ENCODE measurements at places on chromosomes 16 and 17.
A peak's percentile ranks its signal among the peaks of the same experiment; 100 is the strongest.

GRCh38 chr17:80569924-80570323, 25.3 kb downstream of the RPTOR start:
- DNase-seq, result no peak

- no peak for DNase-seq
Measured at GRCh38 chr17:82351254-82351712, 7.8 kb upstream of the TEX19 start.

DNA sequence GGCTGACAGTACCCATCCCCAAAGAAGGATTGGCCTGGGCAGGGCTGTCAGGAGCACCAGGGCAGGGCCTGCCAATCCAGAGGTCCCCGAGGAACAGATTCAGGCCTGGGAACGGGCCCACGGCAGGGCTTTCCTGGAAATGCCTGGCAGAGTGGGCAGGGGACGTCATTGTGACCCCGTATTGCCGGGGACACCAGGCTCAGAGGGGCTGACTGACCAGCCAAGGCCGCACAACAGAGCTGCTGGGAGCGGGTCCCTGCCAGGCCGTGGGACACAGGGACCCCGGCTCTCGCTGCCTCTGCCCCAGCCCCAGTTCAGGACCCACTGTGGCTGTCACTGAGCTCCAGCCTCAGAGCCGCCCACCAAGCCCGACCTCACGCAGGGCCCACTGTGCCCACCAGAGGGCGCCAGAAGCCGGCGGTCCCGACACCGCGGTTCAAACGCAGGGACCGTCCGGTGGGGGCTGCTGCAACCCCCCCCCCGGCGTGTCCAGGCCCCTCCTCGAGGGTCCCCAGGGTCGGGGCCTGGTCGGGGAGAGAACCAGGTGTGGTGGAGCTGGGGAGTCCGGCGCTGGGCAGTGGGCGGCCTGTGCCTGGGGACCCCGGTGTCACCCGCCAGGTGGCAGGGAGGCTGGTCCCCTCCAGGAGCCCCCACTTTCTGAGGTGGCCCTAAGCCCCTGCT, 15.2 kb upstream of the SSTR5 start:
- DNase-seq, result peak; percentile 76

DNA sequence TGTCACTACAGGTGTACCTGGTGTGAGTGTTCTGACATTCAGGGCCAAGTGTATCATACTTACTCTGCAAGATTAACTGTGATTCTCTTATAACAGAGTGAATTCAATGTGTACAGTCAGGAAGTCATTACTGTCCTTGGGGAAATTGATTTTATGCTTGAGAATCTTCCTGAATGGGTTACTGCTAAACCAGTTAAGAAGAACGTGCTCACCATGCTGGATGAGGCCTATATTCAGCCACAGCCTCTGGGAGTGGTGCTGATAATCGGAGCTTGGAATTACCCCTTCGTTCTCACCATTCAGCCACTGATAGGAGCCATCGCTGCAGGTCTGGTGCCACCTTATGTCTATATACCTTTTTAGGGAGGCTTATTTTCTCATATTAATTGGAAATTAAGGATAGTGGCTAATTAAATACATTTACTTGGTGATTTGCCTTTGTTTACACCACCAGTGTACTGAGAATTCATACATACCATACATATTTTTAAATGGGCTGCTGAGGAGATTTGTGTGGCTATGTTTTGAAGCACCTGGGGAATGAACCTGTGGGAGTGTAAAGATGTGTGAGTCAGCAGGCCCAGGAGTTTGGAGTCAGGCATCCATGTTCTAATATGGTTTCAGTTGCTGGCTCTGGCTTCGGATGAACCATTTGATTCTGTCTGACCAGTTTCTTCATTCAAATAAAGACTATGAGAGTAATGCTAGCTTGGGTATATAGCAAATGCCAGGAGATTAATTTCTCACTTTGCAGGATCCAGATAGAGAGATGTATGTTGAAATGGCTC, 3.1 kb downstream of the ALDH3A2 start:
- no peak for DNase-seq

- no peak for DNase-seq
Measured at GRCh38 chr17:21029515-21029914, 13.3 kb downstream of the USP22 start.

- no peak for DNase-seq
Measured at GRCh38 chr16:57775661-57776469, 26.4 kb downstream of the KIFC3 start.

GRCh38 chr17:48840441-48840840, 9.6 kb downstream of the CALCOCO2 start:
- DNase-seq, result no peak

DNA sequence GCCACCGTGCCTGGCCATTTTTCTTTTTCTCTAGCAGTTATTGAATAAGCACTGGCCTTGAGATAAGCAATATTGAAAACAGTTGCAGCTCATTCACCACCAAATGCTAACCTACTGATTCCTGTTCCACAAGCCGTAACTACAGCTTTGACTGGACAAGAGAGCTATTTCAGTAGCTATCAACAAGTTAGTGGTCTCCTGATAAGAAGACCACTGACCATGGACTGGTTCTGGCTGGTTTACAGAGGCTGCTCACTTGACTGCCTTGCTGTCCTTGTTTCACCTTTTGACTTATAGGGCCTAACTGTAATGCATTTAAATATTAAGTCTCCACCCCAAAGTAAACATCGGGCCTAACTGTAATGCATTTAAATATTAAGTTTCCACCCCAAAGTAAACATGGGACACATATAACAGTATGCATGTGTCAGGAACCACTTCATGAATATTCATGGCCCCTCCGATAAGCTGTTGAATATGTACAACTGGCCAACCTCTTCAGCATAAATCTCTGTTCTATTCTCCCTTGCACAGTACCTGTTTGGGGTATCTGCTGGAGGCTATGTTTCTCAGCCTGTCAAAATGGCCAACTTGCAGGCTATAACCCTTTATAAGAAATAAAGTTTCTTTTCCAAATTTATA, 94.1 kb downstream of the USP32 start:
- no peak for DNase-seq

- DNase-seq, result no peak
Measured at GRCh38 chr16:71929048-71929447, 33.7 kb downstream of the IST1 start.

GRCh38 chr16:68406458-68407152, 41.7 kb downstream of the SMPD3 start:
- no peak for DNase-seq

DNA sequence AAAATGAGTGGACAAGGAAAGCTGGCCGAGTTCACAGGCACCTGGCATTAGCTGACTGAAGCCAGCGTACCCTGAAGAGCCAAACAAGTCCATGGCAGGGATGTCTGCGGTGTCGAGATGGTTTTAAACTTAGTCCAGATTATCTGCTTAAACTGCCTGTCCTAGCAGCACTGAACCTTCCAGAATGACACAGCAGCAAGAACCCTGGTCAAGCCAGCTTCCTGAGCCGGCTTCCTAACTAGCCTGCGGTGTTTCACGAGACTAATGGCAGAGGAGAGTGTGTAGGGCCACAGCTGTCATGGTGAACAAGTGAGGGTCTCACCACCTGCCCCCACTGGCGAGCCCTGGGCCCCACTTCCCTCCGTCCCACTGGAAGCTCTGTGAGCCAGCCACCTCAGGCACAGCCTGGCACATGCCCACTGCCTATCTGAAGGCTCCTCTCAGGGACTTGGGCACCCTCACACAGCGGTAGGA, 28.8 kb upstream of the MTSS2 start:
- DNase-seq, result no peak

- no peak for DNase-seq
Measured at GRCh38 chr17:73890831-73891405, 246.7 kb upstream of the SDK2 start.

GRCh38 chr16:1771188-1771863, at the start of gene NME3:
Gene NME3, minus strand, starts transcription at chr16:1771543. Its CDS starts 9 bp downstream, at chr16:1771534.
- DNase-seq, result peak; percentile 86
